ENCODE measurements at places on chromosomes 4 and X.

GRCh38 chrX:22246620-22247019 lies 26.1 kb upstream of the CBLL2 start:
- no peak for DNase-seq

GRCh38 chr4:146051223-146051622 lies 112.6 kb upstream of the ZNF827 start:
- DNase-seq, result no peak

- DNase-seq, result no peak
These were observed 128.3 kb upstream of the MED14 start for GRCh38 chrX:40863671-40864070.

- DNase-seq, result no peak
These were observed 570.9 kb downstream of the MID1IP1 start for GRCh38 chrX:39372115-39372514.

DNA sequence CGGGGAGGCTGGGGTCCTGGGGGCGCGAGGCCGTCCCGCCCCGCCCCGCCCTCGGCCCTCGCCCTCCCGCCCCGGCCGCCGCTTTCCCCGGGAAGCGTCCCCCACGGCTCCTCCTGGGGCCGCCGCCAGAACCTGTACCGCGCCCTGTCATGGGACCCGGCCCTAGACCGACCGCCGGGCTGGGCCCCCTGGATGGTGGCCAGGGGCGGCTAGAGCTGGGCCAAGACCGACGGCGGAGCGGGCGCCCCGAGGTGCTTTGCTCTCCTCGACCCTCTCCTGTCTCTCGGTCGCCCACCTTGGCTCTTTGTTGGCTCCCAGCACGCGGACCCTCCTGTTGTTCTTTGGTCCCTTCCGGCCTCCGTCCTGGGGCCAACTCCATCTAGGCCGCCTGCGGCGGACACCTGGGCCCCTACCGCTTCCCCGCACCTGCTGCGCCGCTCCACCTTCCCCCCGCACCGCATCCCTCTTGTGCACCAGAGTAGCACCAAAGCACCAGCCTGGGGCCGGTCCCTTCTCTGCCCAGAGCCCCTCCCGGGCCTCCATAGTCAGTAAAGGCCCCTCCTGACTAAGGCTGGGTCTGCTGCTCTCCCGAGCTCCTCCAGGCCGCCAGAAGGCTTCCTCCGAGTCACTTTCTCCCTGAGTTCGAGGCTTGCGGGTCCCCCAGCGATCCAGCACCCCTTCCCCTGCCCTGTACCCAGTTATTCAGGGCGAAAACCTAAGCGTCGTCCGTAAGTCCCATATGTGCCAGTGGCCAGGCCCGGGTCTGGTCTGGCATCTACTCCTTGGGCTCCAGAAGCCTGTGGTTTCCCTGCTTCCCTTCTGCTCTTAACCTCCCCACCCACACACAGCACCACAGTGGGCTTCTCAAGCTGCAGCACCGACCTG lies 587 bp downstream of the TACC3 start:
- no peak for DNase-seq

GRCh38 chr4:7210824-7211223 lies 18.5 kb downstream of the SORCS2 start:
- DNase-seq, result no peak

- DNase-seq, result peak; percentile 22
These were observed 57.5 kb downstream of the GPR82 start for GRCh38 chrX:41781500-41781899.

GRCh38 chr4:24888475-24889344 lies 24.1 kb downstream of the CCDC149 start:
- DNase-seq, result no peak

DNA sequence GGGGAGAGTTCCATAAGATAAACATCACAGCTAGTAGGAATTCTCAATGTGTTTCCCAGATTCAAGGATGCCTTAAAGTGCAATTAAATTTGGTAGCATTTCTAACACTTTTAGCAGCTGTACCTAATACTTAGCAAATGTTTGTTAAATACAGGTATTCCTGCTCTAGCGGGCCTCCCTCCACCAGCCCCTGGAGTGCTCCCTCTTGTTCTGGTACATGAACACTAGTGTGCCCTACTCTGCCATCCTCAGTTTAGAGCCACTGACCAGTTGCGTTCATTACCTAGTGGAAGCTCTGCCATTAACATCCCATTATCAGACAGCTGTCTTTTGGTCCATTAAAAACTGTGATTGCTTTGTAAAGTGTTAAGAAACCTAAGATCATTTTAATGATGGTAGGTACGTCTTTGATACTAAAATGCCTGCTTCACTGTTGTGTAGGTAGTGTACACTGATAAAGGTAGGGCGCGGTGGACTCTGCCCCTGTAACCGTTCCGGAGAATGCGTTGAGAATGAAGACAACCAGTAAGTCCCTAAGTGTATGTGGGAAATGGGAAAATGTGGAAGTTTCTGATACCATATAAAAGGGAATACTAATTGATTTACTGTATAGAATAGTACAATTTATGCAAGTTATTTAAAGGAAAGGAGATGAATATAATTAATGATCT lies 21.7 kb downstream of the KIAA0232 start:
- DNase-seq, result no peak

GRCh38 chr4:148065075-148065474 lies 333.2 kb downstream of the ARHGAP10 start:
- DNase-seq, result no peak

- DNase-seq, result no peak
These were observed 81.4 kb downstream of the AMELX start for GRCh38 chrX:11374570-11374969.

DNA sequence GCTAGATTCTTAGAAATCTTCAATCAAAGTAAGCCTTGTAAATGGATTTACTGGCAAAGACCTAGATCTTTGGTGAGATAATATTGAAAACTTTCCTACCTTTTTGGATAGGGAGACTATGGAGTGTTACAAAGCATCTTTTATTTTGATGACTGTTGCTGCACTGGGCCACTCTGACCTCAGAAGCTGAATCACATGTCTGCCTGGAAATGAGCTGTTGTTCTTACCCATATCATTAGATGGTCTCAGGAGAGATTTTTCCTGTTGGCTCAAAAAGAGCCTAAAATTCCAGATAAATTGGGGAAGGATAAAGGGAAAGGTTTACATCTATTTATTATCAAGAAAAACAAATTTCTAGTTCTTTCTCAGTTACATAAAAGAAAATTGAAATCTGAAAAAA lies 127.5 kb upstream of the BMP3 start:
- DNase-seq, result no peak

DNA sequence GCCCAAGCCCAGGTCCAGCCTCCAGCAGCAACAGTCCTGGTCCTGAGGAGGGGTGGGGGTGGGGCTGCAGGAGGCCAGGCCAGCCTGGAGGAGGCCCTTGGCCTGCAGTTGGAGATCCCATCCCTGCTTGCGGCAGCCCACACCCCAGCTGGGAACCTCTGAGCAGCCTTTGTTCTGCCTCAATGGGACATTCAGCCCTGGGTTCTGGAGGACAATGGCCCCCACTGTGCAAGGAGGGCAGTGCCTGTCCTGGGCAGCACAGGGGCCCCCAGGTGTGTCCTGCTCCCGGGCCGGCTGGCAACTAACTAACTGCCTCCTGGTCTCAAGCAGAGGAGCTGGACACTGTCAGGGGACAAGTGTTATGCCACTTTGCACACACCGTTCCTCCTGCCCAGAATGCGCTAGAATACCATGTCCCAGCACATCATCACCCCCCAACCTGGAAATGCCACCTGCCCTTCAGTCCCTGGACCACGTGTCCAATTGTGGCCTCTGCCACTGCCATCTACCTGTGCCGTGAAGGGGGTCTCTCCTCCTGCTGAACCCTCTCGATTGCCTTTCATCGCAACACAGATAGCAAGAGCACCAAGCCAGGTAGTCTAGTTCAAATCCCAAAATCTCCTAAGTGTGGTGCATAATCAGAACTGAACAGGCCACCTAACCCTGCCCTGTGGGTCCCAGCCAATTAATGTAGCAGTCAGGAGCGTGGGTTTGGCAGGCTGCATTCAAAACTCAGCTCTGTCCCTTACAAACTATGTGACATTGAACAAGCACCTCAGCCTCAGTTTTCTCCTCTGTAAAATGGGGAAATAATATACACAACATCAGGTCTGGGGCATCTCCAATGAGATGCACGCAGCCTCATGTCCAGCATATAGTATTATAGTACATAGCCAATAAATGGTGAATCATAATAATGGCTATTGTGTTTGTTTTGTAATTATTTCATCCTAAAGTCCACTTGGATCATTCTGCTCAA lies 8.8 kb downstream of the PPP2R2C start:
- no peak for DNase-seq

- no peak for DNase-seq
These were observed 15.3 kb downstream of the PHEX start for GRCh38 chrX:22047468-22047867.

- no peak for DNase-seq
These were observed 2.4 kb upstream of the ARHGEF6 start for GRCh38 chrX:136783159-136783558.

GRCh38 chrX:120144178-120144844 lies 14.1 kb upstream of the RHOXF2 start:
- DNase-seq, result peak; percentile 1

- DNase-seq, result peak; percentile 74
These were observed at the start of gene NALF2 for GRCh38 chrX:69503782-69504625. NALF2 (plus strand) TSS chrX:69504326; CDS start chrX:69505283, 957 bp downstream.

- DNase-seq, result no peak
These were observed 74.9 kb upstream of the SOD3 start for GRCh38 chr4:24720436-24720835.

DNA sequence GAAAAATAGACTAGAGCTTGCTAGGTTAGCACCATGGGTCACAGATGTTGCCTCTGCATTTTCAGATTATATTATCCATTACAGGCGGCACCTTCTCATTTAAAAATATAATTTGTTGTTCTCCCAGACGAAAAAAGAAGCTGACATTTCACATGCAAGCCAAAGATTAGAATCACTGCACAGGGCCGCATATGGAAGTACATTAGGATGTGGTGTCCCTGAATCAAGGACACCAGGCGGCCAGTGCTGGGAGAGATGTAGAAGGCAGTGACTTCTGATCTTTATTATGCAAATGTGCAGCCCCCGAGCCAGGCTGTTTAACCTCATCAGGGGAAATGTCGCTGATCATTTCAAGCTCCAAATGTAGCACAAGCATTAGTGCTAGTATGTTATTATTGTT lies 22.8 kb downstream of the REELD1 start:
- no peak for DNase-seq

- no peak for DNase-seq
These were observed 23.8 kb upstream of the MAGEC3 start for GRCh38 chrX:141814213-141814857.

DNA sequence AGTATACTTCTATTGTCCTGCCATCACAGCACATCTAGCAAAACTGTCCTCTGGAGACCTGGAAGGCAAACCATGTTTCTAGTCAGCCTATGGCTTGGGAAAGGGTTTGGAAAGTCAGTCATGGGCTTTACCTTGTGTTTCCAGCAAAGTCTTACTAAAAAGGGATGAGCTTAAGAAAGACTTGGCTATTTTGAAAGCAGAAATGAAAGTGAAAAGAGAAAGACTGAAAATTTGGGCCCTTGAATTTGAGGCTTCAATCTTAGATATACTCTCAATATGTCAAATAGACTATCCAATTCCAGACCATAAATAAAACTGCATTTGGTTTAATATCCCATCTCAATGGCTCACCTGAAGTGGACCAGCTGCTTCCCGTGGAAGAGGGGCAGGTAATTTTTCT lies 127.9 kb downstream of the ZNF330 start:
- no peak for DNase-seq

GRCh38 chr4:89438102-89438831 lies 130.7 kb upstream of the GPRIN3 start:
- DNase-seq, result peak; percentile 54

DNA sequence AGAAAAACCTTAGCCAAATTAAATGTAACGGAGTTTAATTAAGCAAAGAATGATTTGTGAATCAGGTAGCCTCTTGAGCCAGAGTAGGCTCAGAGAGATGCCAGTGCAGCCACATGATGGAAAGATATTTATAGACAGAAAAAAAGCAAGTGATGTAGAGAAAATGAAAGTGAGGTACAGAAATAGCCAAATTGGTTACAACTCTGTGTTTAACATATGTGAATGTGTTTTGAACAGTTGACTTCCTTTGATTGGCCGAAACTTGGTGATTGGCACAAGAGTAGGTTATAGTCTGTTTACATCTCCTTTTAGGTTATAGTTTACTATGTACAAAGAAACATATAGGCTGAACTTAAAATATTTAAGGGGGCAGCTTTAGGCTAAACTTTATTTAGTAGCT lies 459.9 kb upstream of the BOD1L1 start:
- no peak for DNase-seq

GRCh38 chrX:154321594-154321993 lies 26.0 kb downstream of the TKTL1 start:
- peak; percentile 10 for DNase-seq

- DNase-seq, result no peak
These were observed 20.3 kb upstream of the SPON2 start for GRCh38 chr4:1192493-1193205.

- no peak for DNase-seq
These were observed 24.2 kb upstream of the HELT start for GRCh38 chr4:184994010-184994622.

DNA sequence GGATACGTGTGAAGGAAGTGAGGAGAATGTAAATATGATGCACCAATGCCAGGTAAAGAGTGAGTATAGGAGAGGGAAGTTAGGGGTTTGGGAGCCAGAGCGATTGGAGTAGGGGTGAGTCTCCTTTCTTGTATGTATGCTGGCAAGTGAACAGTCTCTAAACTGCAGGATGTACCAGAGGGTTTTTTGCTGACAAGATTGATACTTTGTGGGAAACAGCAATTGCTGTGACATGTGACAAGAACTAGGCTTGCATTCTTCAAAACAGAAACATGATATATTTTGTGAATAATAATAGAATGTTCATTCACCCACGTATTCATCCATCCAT lies 706 bp downstream of the CHIC1 start:
- peak; percentile 46 for DNase-seq

GRCh38 chrX:67207912-67208311 lies 335.9 kb upstream of the AR start:
- no peak for DNase-seq

DNA sequence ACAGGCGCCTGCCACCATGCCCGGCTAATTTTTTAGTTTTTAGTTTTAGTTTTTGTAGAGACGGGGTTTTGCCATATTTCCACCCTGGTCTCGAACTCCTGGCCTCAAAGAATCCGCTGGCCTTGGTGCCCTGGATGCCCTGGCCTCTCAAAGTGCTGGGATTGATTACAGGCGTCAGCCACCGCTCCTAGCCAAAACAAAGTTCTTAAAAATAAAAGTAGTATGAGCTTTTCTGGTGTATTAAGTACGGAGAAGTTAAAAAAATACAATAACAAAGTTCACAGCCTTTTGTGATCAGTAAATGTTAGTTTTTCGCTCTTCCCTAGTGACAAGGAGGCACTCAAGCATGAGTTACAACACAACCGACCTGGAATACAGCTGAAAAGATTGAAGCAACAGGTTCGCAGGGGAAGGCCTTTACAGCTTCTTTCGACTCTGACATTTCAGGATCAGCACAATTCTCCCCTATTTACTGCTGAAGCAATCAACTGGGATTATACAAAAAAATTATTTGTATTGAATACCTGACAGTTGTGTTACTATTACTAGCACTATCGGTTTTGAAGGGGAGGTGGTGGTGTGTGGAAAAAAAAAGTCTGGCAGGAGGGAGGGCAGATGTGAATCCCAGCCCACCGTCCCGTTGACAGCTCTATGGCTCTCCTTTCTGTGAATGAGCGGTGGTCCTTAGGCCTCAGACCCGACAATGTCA lies 893 bp upstream of the METAP1 start:
- DNase-seq, result no peak
